ENCODE measurements at places on chromosomes 16 and 17. TPM values are rescaled to one million over a fixed set of nuclear protein-coding genes. Genes with fewer than 3 reads are reported as not detected.

The PRMT7 gene
- 52.0 TPM for total RNA-seq

The B9D1 gene
- total RNA-seq, result 41.1 TPM

The NXPH3 gene
- 0.37 TPM for total RNA-seq

The HS3ST3A1 gene
- 47.7 TPM for total RNA-seq

The TNP2 gene
- not detected for total RNA-seq

The CORO7 gene
- total RNA-seq, result 25.6 TPM

The GDPD3 gene
- 1.1 TPM for total RNA-seq

The SLFN5 gene
- 139 TPM for total RNA-seq

The PARN gene
- 34.9 TPM for total RNA-seq

The TM4SF5 gene
- total RNA-seq, result not detected

The FBXL16 gene
- 0.37 TPM for total RNA-seq

The CTF1 gene
- total RNA-seq, result 3.0 TPM

The PALB2 gene
- total RNA-seq, result 15.5 TPM

The CDH8 gene
- not detected for total RNA-seq

The FBXW10B gene
- total RNA-seq, result 0.62 TPM

The ZNF652 gene
- 6.9 TPM for total RNA-seq

The PIMREG gene
- 52.6 TPM for total RNA-seq

The RRAD gene
- 8.0 TPM for total RNA-seq

The CMTM4 gene
- 19.6 TPM for total RNA-seq

The CD300H gene
- not detected for total RNA-seq

The GINS3 gene
- total RNA-seq, result 2.7 TPM

The CCL4L2 gene
- total RNA-seq, result not detected

The TMEM238L gene
- total RNA-seq, result not detected

Measured in uterine smooth muscle cell (primary cell).